ENCODE measurements at places on chromosomes 5 and 9. TPM values are rescaled to one million over a fixed set of nuclear protein-coding genes. Genes with fewer than 3 reads are reported as not detected.

ZNF462 gene
- 6.5 TPM for total RNA-seq

C5orf63 gene
- total RNA-seq, result 1.6 TPM

DNAH5 gene
- not detected for total RNA-seq

PRRX2 gene
- 8.3 TPM for total RNA-seq

CNTFR gene
- 0.72 TPM for total RNA-seq

MRPL50 gene
- 7.8 TPM for total RNA-seq

NUDT12 gene
- total RNA-seq, result 7.1 TPM

All from cardiac atrium fibroblast (primary cell).